ENCODE measurements at places on chromosomes 7 and 10.

DNA sequence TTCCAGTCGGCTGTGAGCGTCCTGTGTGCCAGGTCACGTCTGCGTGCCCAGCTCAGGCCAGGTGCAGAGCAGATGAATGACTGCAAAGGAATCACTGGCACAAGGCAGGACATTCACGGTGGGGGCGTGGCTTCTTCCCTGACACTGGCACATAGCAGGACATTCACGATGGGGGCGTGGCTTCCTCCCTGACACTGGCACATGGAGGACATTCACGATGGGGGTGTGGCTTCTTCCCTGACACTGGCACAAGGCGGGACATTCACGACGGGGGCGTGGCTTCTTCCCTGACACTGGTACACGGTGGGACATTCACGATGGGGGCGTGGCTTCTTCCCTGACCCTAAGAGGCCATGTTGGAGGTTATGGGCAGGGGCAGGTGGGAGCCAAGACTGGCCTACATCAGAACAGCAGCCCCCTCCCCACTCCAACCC lies 64.3 kb downstream of the MYL10 start:
- DNase-seq: no peak

DNA sequence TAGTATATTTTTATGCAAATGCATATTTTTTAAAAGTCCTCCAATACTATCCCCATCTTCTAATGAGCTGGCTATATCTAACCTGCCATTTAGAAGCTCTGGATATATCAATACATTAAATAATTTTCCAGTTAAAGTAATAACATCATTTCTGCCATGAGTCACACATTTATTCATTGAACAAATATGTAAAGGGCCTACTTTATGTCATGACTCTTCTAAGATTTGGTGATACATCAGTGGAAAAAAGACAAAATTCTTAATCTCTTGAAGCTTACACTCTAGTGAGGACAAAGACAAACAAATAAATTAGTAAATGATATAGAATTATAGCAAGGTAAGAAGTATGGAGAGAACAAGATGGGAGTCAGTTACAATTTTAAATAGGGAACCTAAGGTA lies 716.8 kb upstream of the LRRTM3 start:
- no peak for DNase-seq

GRCh38 chr7:29449569-29450260 lies 113.9 kb upstream of the PRR15 start:
- no peak for DNase-seq

DNA sequence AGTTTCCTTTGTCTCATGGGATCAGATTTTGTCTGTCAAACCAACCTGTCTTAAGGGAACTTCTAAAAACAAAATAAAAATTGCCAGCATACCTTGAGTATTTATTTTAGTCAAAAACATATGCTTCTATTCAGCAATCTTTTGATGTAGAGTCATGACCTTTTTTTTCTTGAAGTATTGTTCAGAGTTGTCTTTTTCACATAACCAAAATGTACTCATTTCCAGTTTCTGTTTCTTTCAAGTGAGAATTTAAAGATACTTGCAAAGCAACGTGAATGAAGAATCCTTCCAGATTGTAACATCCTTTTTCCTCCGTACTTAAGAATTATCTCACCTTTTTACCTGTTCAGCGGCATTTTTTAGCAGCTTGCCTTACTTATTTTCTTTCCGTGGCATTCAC lies 37.8 kb downstream of the GNAI1 start:
- no peak for DNase-seq

DNA sequence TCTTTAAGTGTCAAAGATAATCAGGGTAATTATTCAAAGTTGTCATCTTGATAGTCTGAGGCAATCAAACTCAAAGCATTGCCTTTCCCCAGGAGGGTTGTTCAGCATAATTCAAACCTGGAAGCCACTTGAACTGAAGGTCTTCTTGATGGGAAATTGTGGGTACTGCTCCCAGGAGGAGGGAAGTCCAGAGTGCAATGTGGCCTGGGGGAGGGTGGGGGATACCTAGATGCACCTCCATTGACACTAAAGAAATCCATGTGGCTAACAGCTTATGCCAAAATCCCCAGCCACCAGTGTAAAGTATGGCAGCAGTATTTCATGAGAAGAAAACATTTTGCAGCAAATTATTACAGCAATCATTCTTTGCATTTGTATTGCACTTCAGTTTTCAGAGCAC lies 114.9 kb downstream of the STRA8 start:
- no peak for DNase-seq

DNA sequence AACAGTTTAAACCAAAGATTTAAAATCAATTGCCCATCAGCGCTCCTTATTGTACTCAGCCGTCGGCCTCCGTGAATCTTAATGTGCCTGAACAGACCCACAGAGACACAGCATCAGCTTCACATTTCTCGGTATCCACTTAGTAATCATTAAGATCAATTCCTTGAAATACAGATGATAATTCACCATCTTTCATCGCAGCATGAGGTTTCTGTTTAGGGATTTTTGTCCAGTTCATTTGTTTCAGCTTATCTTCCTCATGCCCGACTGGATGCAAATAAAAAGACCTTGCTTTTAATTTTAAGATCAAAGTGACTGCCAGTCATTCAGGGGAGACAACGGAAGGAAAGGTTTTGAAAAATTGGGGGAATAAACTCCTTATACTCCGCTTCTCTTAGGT lies 207.8 kb downstream of the WDR37 start:
- DNase-seq: no peak

DNA sequence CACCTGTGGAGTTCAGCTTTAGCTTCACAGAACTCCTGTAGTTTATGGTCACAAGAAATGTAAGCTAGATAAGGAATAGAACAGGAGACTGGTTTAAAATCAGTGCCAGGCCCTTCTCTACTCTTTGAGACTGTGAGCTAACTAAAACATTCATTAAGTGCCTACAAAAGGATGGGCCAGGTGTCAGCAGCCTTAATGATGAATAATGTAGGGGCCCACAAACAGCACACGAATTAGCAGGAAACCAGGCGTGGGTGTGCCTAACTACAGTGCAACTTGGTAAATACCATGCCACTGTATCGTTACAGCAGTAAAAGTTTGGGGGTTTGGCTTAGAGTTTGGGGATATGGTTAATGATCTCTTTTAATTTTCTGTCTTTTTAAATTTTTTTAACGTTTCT lies 6.1 kb upstream of the ABLIM1 start:
- DNase-seq: no peak

DNA sequence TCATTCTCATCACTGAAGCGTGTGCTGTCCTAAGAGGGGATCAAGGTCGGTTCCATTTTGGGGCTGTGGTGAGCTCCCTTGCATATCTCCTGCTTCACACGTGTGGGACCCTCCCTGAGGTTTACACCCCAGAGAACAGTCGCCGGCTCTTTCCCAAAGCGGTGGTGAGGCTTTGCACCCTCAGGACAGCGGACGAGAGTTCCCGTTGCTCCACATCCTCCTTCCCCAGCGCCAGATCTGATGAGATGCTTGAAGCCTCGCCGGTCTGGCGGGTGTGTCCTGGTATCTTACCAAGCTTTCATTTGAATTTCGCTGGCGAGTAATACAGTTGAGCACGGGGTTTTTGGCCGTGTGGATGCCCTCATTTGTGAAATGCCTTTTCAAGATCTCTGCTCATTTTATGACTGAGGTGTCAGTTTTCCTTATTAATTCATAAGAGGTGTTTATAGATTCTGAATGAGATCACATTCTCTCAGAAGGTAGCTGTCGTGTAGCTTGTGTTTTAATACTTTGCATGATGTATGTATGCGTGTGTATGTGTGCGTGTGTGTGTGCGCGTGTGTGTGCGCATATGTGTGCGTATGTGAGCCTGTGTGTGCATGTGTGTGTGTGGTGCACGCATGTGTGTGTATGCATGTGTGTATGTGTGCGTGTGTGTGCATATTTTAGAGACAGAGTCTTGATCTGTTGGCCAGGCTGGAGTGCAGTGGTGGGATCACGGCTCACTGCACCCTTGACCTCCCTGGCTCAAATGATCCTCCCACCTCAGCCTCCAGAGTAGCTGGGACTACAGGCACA lies 30.7 kb downstream of the ELFN1 start:
- DNase-seq: no peak

DNA sequence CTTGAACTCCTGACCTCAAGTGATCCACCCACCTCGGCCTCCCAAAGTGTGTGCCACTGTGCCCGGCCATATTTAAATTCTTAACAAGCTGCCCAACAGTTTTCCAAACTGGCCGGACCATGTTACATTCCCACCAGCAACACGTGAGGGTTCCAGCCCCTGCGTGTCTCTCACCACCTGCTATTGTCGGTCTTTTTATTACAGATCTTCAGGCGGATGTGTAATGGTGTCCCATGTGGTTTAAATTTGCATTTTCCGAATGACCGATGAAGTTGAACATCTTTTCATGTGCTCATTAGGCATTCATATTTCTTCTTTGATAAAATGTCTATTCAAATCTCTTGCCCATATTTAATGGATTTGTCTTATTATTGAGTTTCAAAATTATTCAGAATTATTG lies 11.5 kb downstream of the ELFN1 start:
- no peak for DNase-seq

GRCh38 chr7:91957823-91958222 lies 17.2 kb downstream of the AKAP9 start:
- no peak for DNase-seq

- DNase-seq: no peak
Observed at GRCh38 chr7:21461282-21461681, 33.4 kb downstream of the SP4 start.

DNA sequence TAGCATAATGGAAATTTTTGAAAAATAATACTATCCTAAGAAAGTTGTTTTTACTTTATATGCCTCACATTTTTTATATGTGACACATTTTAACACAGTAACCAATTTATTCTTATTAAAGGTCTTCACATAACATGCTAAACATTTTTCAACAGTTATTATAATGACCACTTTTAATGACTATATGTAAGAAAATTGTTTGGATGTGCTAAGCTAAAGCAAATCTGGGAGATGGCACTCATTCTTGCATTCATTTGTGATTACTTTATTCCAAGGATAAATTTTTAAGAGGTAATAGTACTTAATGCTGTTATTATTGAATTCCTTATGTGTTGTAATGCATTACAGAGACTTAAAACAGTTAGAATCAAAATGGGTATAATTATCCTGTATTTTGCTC lies 88.1 kb downstream of the ANKIB1 start:
- DNase-seq: no peak

- no peak for DNase-seq
Observed at GRCh38 chr7:66297579-66297978, 92.4 kb downstream of the TPST1 start.

GRCh38 chr10:45408421-45409319 lies 34.7 kb downstream of the ALOX5 start:
- DNase-seq: no peak

DNA sequence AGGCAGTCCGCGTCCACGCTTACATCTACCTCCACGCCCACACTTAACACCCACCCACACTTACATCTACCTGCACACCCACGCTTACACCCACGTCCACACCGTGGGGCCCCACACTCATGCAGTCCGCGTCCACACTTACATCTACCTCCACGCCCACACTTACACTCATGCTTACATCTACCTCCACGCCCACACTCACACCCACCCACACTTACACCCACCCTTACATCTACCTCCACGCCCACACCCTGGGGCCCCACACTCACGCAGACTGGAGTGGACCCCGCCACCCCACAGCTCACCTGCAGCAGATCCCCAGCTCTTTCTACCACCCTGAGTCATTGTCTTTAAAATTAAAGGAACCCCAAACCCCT lies 32.4 kb upstream of the PWWP2B start:
- DNase-seq: no peak

- DNase-seq: no peak
Observed at GRCh38 chr7:107967420-107967819, 35.5 kb downstream of the LAMB1 start.

GRCh38 chr7:148485618-148486017 lies 104.9 kb upstream of the C7orf33 start:
- no peak for DNase-seq

- DNase-seq: no peak
Observed at GRCh38 chr7:121620206-121620605, 224.1 kb upstream of the FAM3C start.

- peak; percentile 11 for DNase-seq
Observed at GRCh38 chr7:80918909-80919721, at the start of gene SEMA3C. Gene SEMA3C (minus strand): TSS chr7:80919051. CDS start chr7:80916781, 2,270 bp downstream.

DNA sequence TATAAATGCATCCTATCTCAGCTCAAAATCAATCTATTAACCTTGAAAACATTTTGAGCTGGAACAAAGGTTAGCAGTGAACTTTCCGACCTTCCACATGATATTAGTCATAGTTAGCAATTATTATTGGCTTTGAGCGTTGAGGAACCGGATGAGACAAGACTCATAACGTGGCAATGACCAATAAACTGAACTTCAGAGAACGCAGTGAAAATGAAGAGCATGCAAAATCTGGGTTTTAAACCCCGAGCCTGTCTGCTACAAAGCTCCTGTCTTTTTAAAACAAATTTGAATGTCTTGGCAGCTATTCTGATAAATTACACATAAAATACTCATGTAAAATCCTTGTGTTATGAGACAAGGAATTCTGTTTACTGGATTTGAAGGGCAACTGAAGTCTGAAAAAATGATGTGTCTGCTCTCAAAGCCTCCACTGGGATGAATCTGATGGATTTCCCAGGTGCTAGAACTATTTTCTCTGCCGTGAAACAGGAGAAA lies 74.7 kb upstream of the ITGB1 start:
- no peak for DNase-seq

DNA sequence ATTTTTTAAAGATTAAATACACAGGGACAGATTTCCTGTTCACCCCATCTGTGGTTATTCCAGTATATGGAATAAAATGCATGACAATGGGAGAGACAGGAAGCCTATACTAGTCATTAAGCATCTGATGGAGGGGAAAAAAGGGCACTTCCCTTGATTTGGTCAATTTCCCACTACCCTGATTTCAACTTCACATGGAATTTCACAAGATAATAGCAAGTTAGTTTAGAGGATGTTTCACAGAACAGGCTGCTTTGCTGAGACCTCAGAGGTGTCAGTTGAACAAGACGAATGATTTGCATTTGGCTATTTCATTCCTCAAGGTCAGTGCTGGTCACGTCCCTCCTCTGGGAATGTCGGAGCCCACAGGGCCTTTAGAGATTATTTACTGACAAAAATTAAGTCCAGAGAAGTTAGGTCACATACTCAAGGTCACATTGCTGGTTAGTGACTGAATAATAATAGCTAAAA lies 4.7 kb upstream of the ITPRIP start:
- DNase-seq: no peak

DNA sequence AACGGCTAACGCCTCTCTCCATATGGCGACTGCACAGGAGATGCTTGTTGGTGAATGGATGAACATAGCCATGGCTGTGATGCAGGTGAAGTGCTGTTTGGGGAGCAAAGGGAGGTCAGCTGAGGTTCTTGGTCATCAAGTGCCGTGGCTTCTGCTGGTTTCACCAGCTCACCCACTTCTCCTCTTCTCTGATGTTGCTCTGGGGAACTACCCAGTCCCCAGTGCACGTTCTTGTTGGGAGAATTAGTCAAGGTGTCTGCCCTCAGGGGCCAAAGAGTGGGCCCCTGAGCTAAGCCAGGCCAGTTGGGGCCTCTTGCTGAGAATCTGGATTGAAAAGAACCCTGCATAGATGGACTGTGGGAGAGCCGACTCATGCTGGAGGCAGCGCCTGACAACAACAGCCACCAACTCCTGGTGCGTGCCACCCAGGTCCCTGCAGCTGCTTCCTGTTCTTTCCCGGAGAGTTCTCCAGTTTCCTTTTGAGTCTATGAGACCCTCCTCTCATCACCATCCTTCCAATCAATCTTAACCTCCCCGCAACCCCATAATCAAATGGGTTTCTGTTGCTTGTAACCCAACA lies 3.0 kb downstream of the BTBD16 start:
- no peak for DNase-seq

GRCh38 chr10:86535132-86535882 lies 13.7 kb upstream of the WAPL start:
- DNase-seq: no peak

- no peak for DNase-seq
Observed at GRCh38 chr10:129038522-129038921, 428.5 kb upstream of the MGMT start.

- no peak for DNase-seq
Observed at GRCh38 chr10:117946525-117947070, 100.1 kb downstream of the RAB11FIP2 start.

Data from esophagus squamous epithelium (tissue), 5 donors.